ENCODE measurements at places on chromosomes 6 and 20.
A peak's percentile ranks its signal among the peaks of the same experiment; 100 is the strongest.

DNA sequence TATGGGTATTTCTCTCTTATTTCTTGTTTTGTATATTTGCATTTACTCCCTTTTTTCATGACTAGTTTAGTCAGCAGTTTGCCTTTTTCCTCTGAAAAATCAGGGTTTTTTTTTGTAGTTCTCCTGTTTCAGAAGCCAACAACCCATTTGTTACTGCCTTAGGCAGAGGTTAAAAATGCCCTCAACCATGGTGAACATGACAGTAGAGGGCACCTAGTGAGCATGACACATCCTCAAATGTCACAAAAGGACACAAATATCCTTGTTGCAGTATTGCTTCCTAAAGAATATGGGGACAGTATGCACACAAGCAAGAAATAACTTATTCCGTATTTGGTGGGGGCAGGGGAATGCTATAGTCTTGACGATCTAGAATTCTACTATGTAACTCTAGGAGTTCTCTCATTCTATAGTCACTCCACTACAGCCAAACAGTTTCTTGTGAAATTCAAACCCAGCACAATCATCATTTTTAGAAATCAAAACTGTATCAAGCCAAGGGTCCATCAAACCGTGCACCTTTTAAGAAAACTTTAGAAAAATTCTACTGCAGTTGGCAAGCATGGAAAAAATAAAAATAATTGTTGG lies 47.0 kb downstream of the GOPC start:
- DNase-seq: no peak

GRCh38 chr6:46263707-46264086 lies 92.9 kb upstream of the ENPP5 start:
- DNase-seq: no peak

DNA sequence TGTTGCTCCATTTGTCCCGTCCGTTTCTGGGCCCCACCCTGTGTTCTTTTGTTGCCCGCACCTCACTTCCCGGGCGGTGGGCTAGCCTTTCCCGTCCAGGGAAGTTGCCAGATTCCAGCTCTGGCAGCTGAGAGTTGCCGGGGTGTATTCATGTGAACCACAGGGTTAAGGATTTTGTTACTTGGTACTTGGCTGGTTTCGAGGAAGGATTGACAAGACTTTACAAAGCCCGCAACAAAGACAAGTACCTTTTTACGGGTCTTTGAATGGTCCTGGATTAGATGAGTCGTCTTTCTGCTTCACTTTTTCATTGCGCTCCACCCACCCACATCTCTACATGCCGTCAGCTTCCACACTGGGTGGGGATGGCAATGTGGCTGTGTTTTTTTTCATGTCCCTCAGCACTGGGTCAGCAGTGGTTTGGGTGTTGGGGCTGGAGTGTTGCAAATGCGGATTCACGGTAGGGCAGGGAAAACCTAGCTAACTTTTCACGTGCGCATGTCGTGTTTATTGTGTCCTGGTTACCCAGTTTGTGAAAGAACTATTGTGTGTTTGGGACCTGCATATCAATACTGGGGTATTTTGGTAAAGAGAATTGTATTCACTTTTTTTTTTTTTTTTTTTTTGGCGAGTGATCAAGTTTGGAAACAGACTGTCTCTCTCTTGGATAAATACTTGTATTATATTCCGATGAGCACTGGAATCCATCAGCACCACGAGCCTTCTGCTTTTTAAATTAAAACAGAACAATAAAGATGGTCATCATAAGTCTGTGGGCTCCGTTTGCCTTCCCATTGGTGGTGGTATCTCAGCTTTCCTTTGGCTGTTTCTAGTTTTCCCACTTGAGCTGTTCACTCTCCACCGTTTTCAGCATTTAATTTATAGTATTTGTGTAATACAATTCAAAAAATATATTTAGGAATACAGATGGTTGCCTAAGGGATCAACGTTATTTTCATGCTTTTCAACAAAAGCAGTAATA lies 1.2 kb downstream of the DUSP22 start:
- DNase-seq: peak; percentile 8

DNA sequence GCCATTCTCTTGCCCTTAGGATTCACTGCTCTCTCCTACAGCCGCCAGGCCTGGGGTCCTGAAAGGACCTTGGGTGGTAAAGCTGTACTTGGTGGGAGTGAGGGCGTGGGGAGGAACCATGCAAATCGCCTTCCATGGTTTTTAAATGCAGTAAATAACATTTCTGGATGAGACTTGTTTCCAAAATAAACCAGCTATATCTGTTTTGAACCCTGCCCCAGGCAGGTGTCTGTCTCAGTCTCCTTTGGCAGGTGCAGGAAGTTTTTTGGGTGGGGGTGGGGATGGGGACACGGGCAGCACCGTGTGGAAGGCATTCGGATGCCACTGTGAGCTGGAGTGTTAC lies 14.3 kb downstream of the ITPA start:
- DNase-seq: no peak

- DNase-seq: no peak
Observed at GRCh38 chr6:7532232-7532631, 9.2 kb upstream of the DSP start.

DNA sequence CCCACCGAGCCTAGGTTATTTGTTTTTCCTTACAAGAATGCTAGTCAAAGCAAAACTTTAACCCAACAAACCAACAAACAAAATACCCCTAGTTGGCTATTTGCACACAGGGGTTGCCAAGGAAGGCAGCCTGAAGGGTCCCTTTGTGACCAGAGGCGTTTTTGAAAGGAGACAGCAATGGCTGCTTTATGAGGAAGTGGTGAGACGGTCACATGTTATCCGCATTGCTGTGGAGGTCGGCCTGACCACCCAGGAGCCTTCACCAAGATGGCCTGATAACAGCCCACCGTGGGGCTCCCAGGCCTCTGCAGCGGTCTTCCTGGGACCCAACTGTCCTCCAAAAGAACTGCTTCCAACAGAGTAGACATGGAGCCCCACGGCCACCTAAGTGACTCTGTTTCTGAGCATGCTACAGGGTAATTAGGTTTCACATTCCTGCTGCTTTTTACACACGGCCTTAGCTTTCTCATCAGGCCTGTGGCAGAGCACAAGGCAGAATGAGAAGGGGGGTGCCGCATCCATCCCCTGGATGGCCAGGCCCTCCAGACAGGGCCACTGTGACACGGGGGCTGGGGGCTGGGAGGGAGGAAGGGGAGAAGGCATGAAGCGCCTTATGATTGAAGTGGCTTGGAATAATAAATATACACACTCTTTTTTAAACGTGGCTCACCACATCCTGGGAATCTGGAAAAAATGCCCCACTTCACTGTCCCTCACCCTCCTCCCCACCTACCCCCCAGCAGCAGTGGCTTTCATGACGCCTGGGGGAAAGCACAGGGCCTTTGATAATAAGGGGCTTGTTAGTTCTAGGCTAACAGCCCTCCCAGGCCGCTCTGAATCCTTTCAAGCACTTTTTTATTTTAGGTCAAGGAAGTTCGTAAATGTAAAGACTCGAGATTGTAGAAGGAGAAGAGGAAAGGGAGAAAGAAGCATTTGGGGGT lies 86.0 kb downstream of the CLIC5 start:
- no peak for DNase-seq

DNA sequence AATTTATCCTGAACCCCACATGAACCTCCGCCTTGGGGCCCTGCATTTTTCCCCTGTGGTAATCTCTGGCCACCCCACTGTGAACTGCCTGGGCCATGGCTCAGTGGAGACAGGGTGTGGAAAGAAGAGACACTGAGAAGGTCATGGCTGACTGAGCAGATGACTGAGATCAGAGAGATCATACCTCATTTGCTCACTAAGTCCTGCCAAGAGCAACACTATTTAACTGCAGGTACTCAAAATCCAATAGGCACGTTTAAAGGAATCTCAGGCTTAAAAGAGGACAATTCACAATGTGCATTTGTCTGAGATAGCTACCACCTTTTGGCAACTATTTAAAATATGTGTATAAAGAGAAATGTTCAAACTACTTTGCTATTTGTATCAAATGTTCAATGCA lies 305.0 kb downstream of the GMDS start:
- no peak for DNase-seq

DNA sequence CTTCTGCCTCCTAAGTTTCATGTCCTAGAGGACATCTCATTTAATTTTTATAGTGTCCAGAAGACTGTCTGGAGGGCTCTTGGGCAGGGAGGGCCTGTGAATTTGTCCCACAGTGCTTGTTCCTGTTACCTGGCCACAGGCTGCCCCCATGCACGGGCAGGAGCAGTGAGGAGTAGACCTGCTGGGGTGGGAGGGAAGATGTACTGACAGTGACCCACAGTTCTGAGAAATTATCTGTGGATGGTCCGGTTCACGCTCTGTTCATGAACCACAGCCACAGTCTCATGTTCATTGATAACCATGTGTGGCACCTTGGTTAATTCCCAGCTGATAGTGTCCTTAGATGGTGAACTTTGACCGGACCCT lies 18.8 kb upstream of the ZNF831 start:
- no peak for DNase-seq

GRCh38 chr6:116971959-116972358 lies 94.9 kb downstream of the RFX6 start:
- peak; percentile 0 for DNase-seq

GRCh38 chr6:44225579-44226325 lies 2.4 kb downstream of the SLC29A1 start:
- DNase-seq: no peak

- DNase-seq: no peak
Observed at GRCh38 chr6:127120023-127120786, 1.7 kb downstream of the RSPO3 start.

DNA sequence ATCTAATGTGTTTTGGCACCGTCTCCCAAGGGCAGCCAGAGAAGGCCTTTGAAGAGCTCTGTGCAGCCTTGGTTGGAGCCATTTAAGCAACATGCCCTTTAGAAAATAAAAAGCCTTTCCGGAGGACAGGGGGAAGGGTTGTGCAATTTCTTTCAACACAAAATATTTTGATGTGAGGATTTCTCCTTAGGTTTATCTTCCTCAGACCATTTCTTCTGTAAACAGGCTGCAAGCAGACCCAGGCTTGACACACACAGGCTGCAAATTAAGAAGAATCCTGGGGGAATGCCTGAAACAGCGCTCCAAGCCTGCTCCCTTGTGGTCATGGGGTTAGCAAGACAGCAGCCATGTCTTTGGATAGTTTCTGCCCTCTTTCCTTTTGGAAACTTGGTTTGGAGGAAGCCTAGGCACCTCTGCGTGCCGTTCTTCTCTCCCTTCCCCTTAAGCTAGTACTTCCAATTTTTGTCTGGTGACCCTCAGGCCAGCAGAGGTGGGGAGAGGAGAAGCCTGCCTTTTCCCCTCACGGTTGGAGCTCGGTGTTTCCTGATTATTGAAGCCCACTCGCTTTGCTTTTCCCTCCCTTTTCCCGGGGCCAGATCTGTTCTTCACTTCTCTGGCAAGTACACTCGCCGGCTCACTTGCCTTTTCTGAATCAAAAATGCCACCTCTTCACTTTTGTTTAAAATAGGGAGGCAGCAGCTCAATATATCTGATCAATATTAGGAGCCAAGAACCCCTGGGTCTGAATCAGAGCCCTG lies 39.6 kb upstream of the NOX3 start:
- DNase-seq: no peak

- DNase-seq: no peak
Observed at GRCh38 chr6:131828080-131828479, 20.3 kb downstream of the ENPP1 start.

- no peak for DNase-seq
Observed at GRCh38 chr20:10863337-10864060, 189.7 kb upstream of the JAG1 start.

DNA sequence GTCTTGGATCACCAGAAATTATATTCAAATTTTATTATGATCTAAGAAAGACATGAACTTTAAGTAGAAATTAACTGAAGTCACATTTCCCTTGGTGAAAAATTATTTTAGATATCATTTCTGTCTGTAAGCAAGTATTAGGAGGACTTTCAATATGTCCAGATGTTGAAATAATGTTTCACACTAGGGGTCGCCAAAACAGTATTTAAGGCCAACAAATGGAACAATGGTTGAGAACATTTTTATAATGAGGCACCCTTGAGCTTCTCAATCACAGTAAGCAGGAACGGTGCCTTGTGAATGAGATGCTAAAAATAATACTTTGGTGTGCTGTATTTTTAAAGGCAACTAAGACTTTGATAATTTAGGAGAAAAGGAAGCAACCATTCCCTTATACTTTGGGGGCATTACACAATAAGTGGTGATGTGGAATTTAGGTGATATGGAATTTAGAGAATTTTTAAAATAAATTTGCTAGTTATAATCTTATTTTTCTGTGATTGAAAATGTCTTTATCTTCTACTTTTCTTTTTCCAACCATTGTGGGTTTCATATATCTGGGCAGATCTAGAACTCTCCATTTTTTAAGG lies 9.6 kb upstream of the SF3B5 start:
- peak; percentile 53 for DNase-seq

GRCh38 chr6:76703285-76703684 lies 630.8 kb upstream of the IMPG1 start:
- DNase-seq: no peak

DNA sequence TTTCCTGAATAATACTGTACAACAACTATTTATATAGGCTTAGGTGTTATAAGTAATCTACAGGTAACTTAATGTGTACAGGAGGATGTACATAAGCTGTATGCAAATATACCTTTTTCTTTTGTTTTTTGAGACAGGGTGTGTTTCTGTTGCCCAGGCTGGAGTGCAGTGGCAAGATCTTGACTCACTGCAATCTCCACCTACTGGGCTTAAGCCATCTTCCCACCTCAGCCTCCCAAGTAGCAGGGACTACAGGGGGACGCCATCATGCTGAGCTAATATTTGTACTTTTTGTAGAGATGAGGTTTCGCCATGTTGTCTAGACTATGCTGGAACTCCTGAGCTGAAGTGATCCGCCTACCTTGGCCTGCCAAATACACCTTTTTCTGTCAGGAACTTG lies 191.7 kb upstream of the ZNF217 start:
- DNase-seq: no peak

GRCh38 chr6:4780360-4780812 lies 4.2 kb downstream of the CDYL start:
- no peak for DNase-seq

- DNase-seq: no peak
Observed at GRCh38 chr6:34947561-34947960, 58.5 kb downstream of the ANKS1A start.

DNA sequence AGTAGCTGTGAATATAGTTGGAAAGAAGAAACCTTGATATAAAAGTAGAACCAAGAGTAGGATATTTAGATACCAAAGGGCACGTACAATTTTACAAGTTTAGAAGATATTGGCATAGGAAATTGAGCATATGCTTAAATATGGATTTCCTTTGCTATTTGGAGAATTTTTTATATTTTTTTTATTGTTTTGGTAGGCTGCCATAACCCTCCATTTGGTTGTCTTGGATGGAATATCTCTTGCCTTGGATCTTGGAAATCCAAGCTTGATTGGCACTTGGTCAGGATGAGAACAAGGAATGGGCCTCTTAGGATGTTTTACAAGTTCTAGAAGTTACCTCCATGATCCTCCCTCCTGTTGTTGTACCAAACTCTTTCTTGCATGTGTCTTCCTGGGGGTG lies 297.1 kb downstream of the PRL start:
- DNase-seq: no peak

GRCh38 chr6:155481215-155481614 lies 25.6 kb upstream of the NOX3 start:
- no peak for DNase-seq

- DNase-seq: no peak
Observed at GRCh38 chr20:4633379-4633778, 88.3 kb upstream of the PRND start.
